ENCODE measurements at places on chromosomes 16 and 17.

DNA sequence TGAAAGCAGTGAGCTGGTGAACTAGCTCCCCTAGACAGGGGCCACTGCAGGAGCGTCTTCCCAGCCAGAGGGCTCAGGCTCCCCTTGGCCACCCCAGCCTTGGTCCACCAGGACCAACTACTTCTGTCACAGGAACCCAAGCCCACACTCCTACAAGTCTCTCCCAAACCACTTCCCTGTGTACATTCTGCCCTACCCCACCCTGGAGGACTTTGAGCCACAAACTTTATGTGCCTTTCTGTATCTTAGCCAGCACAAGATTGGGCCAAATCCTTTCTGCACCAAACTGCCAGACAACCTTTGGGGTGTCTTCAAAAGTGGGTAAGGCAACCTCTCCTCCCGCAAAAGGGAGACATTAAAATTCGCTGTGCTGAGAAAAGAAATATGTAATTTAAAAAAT, 31.6 kb downstream of the EFCAB5 start:
- DNase-seq, result no peak

DNA sequence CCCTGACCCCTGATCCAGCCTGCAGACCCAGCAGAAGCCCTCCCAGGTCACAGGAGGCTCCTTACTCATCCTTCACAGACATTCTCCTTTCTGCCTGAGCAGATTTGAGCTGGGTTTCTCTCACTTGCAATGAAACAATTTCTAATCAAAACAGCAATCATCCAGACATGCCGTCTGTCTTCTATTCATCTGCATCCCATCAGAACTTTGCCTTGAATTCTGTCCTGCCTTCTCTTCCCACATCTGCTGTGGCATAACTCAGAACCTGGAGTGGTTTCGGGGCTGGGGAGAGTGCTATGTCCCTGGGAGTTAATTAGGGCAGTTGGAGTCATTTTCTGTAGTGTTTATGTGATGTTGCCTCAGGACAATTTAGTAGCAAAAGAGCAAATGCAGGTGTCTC, 278.6 kb downstream of the CBLN1 start:
- DNase-seq, result no peak

GRCh38 chr17:2905269-2905668, 109.0 kb downstream of the RAP1GAP2 start:
- DNase-seq, result no peak

GRCh38 chr17:28684963-28685362, 23.0 kb downstream of the SUPT6H start:
- DNase-seq, result no peak

GRCh38 chr17:38915639-38915995, 9.8 kb upstream of the LASP1NB start:
- DNase-seq, result no peak

DNA sequence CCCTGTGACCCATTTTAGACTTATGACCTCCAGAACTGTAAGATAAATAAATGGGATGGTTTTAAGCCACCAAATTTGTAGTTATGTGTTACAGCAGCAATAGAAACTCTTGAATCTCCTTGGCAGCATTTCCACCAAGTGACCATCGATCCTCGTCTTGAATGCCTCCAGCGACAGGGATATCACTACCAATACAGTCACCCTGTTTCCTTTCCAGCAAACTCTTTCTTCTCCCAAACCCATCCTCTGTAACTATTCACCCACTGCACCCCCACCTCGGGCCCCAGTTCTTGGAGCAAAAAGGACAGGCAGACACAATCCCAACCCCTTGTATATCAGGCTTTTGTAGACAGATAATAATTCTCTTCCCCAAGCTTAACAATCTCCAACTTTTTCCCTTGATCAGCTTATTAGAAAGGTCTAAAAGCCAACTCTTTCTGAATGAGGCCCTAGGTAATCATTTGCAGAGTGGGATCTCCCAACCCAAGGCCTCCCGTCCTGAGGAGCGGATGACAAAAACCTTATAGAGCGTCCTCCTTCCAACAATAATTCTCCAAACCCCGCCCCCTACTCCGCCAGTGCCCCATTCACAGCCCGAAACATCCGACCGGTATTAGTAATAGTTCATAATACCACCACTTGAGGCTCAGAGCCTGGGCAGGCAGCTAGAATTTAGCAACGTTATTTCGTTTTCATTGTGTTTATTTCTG, 14.7 kb upstream of the PLLP start:
- no peak for DNase-seq

- DNase-seq, result no peak
These were observed 43.2 kb upstream of the METRNL start for GRCh38 chr17:83036193-83036592.

GRCh38 chr16:63037761-63038396, 1001.6 kb upstream of the CDH8 start:
- DNase-seq, result no peak

DNA sequence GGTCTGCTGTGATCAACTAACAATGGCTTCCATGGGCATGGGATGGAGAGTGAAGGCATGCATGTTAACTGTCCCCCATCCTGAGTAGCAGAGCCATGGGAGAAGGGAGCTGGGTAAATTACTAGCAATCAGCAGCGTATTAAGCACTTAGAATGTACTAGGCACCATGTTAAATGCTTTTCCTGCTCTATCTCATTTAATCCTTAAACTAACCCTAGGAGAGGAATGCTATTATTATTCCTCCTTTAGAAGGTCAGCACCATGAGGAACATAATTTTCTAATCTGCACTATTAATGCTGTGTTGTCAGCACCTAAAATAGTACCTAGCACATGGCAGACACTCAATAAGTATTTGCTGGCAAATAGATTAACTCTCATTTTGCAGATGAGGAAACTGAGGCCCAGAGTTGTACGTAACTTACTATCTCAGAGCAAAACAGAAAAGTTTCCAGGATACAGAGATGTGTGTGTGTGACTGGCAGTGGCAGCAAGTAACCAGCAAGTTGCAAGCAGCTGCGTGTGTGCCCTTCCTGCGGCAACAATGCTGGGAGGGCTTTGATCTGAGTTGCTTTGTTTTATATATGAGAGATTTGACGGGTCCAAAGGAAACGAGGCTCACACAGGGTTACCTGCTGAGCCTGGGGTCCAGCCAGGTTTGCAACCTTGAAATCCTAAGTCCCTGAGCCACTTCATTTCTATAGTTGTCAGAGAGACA, 6.5 kb upstream of the KLHL36 start:
- DNase-seq, result no peak

- no peak for DNase-seq
These were observed 1.4 kb upstream of the KANSL1 start for GRCh38 chr17:46194393-46195216.

DNA sequence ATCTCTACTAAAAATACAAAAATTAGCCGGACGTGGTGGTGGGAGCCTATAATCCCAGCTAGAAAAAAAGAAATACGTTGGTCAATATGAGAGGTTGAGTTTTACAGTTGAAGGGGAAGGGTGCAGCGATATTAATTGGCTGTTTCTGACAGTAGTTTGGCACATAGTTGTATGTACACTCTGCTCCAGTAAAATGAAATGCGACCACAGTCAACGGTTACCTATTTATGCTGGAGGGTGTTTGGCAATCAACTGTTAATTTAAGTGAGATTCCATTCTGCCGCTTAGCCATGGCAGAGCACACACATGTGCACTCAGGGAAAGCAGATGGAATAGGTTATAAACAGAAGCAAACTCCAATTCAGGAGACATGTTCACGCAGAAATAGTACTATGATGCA, 9.3 kb upstream of the ZNF594 start:
- DNase-seq, result no peak

DNA sequence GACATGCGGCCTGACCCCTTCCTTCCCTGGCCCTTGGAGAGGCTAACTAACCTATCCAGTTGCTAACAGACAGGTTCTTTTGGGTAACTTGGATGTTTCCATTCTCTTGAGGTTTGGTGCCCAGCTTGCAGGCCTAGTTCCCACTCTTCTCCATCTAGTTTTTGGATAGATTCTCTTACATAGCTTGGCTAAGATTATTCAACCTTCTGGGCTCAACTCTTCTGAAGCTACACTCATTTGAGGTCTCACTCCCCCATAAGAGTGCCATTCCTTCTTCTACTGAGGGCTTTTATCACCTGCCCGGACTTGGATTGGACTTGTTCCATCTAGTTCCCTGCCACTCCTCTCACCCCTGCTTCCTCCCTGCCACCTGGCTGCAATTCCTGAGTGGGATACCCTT, 44.1 kb upstream of the MARCHF10 start:
- no peak for DNase-seq

DNA sequence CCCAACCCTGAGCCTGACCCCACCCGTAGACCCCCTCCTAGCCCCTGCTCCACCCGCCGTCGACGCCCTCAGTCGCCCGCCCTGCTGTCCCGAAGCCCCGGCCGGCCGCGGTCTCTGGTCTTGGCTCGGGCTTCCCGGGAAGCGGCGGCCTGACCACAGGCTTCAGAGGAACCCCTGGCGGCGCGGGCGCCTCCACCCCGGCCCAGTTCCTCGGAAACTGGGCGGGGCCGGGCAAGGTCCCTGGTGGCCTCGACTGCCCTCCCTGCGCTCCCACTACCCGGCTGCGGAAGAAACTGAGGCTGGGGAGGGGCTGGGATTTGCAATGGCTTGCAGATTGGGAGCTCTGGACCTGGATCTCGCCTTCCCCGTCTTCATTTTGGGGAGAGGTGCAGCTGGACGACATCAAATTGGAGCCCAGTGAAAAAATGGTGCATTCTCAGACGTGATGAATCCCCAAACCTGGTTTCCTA, 692 bp upstream of the SOCS1 start:
- DNase-seq, result no peak

GRCh38 chr16:77551357-77551756, 116.5 kb upstream of the ADAMTS18 start:
- no peak for DNase-seq

DNA sequence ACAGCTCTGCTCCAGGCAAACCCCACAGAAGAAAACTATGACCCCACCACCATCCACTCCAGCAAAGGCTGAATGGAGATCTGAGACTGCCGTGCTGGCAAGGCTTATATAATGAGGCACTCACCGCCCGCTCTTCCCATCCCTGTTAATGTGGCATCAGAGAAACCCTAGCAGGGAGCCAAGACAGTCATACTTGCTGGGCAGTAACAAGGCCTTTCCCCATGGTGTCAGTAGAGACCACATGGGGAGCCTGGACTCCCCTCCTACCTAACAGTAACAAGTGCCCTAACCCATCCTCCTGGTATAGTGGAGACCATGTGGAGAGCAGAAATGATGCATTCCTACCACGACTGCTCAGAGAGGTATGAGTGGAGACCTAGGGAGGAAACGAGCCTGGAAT, 235.2 kb downstream of the C16orf78 start:
- DNase-seq, result no peak
